H4 (cell line): ENCODE measurements at places on chromosomes 2 and 18. TPM values are rescaled to one million over a fixed set of nuclear protein-coding genes. Genes with fewer than 3 reads are reported as not detected.

SH3BP4 gene
- 63.9 and 78.6 TPM in 2 replicates for total RNA-seq

DNA sequence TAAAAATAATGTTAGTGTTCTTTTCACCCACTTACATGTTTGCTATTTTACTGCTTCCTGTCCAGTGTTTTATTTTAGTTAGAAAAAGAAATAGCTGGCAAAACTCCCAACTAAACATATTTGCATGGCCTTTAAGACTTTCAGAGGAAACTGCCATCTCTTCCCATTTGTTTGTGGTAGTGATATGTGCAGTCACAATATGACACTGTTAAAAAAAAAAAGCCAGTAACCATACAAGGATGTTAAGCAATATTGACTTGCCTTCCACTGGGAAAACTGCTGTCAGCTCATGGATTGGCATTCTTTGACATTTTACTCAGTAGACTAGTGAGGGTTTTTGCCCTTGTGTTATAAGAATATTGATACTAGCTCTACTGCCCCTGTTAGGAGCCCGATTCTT is 29.1 kb downstream of the XIRP2 start:
- no peak for DNase-seq

GRCh38 chr2:72117029-72117428 is 30.6 kb downstream of the CYP26B1 start:
- no peak for DNase-seq

GRCh38 chr2:40480073-40480472 is 28.2 kb upstream of the SLC8A1 start:
- no peak for DNase-seq

DNA sequence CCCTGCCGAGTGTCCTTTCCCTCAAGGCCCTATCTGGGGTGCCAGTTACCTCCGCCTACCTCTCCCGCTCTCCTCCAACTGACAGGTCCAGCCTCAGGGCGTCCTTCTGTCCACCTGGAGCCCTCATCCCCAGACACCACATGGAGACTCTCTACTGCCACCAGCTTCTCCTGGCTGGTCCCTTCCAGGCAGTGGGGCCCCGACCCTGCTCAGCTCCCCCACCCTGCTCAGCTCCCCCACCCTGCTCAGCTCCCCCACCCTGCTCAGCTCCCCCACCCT is 74.0 kb upstream of the ODC1 start:
- no peak for DNase-seq

CXCR2 gene
- total RNA-seq, result not detected in 2 replicates

DNA sequence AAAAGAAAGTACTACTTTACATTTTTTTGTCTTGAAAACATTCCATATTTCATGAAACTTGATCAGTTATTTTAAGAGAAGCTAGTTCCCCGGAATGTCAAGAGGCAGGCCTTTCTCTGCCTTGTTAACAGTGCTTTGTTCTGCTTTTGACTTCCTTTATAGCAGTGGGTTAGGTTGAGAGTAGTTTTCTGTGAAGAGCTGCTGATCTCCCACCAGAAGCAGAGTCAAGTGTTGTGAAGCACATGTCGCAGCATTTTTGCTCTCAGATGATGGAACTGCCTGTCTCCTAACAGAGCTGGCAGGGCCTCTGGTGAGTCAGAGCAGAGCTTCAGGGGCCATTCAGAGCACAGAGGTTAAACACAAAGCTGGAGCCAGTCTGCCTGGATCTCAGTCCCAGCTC is 871.8 kb downstream of the SLC4A3 start:
- peak; percentile 22 for DNase-seq

DNA sequence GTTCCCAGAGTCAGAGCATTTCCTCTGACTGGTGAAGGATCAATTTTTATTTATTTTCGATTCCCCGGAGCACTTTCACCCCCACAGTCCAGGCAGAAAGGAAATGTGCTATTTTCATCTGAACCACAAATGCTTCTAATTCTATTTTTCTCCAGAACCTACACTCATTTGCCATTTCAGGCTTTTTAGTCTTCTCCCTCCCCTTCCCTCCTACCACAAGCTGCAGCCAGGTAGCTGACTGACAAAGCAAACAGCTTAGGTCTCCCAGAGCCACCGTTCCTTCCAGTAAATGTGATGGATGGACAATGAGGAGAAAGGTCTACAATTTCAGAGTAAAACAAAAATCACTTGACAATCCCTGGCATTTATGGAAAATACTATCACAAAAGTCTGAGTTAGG is 76.9 kb downstream of the KLF7 start:
- no peak for DNase-seq

DNA sequence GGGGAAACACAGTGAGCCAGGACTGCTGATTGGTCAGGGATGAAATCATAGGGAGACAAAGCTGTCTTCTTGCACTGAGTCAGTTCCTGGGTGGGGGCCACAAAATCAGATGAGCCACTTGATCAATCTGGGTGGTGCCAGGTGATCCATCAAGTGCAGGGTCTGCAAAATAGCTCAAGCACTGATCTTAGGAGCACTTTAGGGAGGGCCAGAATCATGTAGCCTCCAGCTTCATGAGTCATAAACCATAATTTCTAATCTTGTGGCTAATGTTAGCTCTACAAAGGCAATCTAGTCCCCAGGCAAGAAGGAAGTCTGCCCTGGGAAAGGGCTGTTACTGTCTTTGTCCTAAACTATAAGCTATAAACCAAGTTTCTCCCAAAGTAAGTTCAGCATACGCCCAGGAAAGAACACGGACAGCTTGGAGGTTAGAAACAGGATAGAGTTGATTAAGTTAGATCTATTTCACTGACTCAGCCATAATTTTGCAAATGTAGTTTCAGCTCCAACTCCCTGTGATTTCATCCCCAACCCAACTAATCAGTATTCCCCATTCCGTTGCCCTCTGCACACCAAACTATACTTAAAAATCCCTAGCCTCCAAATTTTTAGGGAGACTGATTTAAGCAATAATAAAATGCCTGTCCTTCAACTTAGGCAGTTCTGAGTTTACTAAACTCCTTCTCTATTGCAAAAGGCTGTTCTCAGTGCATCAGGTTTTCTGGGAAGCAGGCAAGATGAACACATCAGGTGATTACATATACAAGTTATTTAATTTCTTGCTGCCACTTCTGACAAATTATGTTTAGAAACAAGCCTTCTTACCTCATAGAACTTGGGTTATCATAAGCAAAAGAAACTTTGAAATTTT is 226.9 kb upstream of the SPOPL start:
- peak; percentile 16 for DNase-seq

GRCh38 chr2:182921234-182921633 is 54.8 kb upstream of the FRZB start:
- DNase-seq, result no peak

DNA sequence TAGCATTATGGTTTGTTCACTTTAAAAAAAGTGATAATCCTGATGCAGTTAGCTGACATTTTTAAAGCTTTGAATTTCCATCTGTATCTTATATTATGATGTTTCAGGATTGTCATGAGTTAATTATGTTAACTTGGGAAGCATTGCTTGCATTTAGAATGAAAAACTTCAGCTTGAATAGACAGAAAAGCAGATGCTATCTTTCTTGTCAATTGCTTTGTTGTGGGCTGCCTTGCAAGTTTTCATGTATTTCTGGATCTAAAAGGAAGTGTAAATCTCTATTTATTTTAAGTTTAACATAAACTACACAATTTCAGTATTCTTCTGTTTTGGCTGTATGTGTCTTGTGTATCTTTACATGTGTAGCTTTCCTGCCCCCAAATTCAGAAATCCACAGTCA is 479.5 kb downstream of the ARHGAP15 start:
- no peak for DNase-seq

CROCC2 gene
- total RNA-seq, result not detected in 2 replicates

STAT4 gene
- total RNA-seq, result 0.55 and 4.3 TPM in 2 replicates

- no peak for DNase-seq
Measured at GRCh38 chr2:133717497-133717896, 149.2 kb upstream of the NCKAP5 start.

PCARE gene
- not detected in 2 replicates for total RNA-seq

GRCh38 chr2:164954186-164954585 is 1.1 kb downstream of the SLC38A11 start:
- no peak for DNase-seq

DNA sequence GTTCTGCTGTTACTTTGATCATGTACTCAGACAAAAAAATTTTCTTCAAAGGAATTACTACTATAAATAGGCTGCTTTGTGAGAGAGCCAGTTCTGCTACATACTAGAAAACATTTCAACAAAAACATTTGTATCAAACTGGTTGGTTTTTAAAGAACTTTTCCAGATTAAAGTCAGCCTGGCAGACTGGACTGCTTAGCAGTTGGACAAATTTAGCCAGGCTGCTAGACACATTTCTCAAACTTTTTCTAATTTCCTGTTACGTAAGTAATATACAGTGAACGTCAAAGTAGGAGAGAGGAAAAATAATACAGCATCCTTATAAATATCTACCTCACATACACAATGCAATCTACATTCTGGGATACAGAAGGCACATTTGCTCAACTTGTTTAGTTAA is 109.5 kb downstream of the SP3 start:
- no peak for DNase-seq

GRCh38 chr2:31675485-31675901 is 94.8 kb upstream of the SRD5A2 start:
- no peak for DNase-seq

DNA sequence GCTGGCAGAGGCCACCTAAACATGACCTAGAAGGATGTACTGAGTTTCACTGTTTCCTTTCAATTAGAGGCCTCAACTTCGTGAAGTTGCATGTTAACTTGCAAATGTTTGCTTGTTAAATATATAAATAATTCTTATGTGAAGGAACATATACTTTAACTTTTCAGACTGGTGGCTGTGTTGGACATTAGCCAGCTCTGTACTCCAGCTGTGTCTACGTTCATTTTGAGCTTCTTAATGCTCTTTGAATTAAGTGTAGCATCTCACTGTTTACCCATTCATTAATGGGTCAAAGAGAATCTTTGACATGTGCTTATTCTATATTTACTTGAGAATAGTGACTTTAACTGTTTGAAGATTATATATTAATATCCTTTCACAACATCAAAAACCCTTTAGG is 823.2 kb upstream of the ID2 start:
- no peak for DNase-seq

DNA sequence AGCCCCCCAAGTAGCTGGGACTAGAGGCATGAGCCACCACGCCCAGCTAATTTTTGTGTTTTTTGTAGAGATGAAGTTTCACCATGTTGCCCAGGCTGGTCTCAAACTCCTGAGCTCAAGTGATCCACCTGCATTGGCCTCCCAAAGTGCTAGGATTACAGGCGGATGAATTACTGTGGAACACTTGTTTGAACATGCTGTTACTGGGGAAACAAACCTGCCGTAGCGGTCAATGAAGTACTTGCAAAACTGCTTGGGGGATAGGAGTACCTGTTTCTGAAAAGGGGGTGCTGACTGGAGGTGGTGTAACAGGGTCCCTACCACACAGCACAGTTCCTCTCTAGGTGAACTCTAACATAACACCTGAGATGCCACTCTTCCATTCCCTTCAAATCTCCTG is 5.9 kb upstream of the IMPACT start:
- DNase-seq, result no peak

GRCh38 chr2:10752236-10752635 is 30.8 kb downstream of the ATP6V1C2 start:
- no peak for DNase-seq

GRCh38 chr18:9631814-9632496 is 17.6 kb upstream of the PPP4R1 start:
- DNase-seq, result peak; percentile 57

DNA sequence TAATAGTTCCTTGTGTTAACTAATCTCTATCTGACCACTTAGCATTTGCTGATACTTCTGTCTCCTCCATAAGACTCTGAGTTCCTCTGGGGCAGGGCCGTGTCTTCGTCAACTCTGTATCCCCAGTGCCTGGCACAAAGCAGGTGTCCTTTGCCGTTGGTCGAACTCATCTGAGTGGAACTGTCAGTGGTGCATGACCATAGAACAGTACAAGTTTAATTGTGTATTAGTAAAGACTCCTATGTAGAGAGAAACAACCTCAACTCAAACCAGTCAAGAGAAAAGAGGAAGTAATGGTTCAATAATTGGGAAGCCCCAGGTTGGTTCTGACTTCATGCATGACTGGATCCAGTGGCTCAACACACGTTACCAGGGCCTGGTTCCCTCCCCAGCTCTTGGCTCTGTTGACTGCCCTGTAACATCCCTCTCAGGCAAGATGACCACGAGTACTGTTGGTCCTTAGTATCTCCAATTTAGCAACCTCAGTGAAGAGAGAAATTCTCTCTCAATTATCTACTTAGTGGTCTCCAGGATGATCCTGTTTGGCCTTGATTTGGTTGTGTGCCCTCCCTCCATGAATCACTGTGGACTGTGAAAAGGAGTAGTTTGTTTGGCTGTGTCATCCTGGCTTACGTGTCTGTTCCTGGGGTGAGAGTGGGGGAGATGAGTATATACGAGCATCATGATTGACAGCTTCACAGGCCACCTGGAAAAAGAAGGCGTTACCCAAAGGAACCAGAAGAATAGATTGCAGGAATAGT is 58.5 kb upstream of the MSH6 start:
- no peak for DNase-seq

DNA sequence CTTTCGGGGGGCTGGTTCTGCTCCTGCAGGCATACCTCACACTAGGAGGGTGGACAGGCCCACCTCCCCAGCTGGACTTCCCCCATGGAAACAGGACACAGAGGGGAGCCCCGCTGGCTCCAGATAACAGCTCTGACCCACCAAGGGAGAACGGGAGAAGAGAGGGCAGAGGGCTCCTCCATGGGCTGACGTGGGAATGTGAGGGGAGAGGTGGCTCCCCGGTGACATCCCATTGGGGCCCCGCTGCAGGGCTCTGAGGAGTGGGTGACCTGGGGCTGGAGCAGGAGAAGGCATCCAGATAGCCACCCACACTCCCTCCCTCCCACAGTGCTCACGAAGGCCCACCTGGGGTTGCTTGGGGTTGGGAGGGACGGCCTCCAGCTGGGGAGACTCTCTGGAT is 45.9 kb downstream of the FBLN7 start:
- DNase-seq, result no peak

- no peak for DNase-seq
Measured at GRCh38 chr2:222865301-222865700, 4.5 kb downstream of the ACSL3 start.

GPR39 gene
- 4.2 and 5.1 TPM in 2 replicates for total RNA-seq

ZNF892 gene
- 0.70 and 2.0 TPM in 2 replicates for total RNA-seq

DNA sequence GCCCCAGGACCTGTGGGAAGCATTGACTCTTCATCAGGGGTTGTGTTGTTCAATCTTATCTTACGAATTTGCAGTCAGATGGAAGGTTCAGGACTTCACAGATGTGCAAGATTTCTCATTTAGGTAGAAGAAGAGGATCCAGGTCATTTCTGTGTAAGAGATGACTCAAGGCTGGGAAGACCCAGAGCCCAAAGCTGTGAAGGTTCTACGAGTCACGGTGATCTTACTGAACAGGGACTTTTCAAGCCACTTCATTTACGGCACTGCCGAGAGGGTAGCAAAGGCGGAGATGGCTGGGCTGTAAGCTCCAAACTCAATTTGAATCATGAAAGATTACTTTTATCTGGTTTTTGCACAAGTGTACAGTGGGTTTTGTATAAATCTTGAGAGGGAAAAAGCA is 228.0 kb upstream of the MEX3C start:
- no peak for DNase-seq

RAB31 gene
- total RNA-seq, result 38.5 and 48.0 TPM in 2 replicates

- peak; percentile 26 for DNase-seq
Measured at GRCh38 chr18:3383381-3383915, 66.5 kb upstream of the TGIF1 start.
